NCI-H526 treated with DMSO at 0.1 percent for 48 hours (cell line): ENCODE measurements at places on chromosomes 4 and X.

GRCh38 chrX:76657499-76657898 lies 230.0 kb downstream of the MAGEE1 start:
- DNase-seq, result no peak

DNA sequence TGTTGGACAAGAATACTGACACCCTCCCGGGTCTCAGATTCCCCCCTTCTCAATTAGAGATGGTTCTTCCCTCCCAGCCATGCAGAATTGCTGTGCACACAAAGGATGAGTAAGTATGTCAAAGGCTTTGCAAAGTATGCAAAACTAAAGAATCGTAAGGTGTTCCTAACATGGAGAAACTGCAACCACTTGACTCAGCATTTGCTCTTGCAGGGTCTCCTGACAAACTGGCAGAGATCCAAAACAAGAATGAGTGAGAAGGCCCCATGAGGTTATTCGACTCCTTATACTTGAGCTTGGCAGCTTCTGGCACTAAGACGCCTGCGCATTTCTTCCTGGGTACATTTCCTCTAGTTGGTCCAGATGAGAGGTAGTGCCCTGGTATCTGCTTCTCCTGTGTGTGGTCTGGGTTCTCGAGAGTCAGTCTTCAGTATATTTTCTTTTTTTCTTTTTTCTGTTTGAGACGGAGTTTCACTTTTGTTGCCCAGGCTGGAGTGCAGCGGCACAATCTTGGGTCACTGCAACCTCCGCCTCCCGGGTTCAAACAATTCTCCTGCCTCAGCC lies 8.2 kb downstream of the FAM184B start:
- no peak for DNase-seq

DNA sequence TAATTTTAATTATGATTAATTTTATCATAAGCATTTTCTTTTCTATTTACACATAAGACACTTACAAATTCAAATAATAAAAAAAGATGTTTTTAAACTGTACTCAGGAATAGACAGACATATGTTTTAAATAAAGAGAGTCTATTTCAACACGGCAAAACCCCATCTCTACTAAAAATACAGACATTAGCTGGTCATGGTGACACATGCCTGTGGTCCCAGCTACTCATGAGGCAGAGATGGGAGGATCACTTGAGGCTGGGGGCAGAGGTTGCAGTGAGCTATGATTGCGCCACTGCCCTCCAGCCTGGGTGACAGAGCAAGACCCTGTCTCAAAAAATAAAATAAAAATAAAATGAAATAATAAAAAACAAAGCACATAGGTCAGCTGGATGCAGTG lies 14.8 kb downstream of the FAM9B start:
- no peak for DNase-seq

GRCh38 chrX:153598541-153599191 lies at the start of gene CCNQ:
Gene CCNQ, minus strand, starts transcription at chrX:153599139. Its CDS starts 66 bp downstream, at chrX:153599073.
- no peak for DNase-seq

GRCh38 chrX:142998447-142999198 lies 27.1 kb upstream of the SPANXN4 start:
- no peak for DNase-seq

DNA sequence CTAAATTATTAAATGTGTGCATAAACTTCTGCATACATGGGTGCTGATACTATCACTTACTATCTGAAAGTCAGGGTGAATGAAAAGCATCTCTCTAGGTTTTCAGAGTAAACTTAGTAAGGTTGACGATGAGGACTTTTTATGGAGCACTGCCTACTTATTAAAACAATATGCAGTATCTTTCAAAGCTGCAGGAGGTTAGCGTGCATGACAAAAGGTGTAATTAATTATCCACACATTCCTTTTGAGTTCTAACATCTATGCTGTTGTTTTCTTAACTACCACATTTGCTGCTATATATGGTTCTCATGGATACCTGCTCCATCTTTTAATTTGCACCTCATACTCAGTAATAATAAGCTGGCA lies 256.2 kb downstream of the FSTL5 start:
- DNase-seq, result no peak

GRCh38 chr4:147732518-147733235 lies 789 bp downstream of the ARHGAP10 start:
- no peak for DNase-seq

DNA sequence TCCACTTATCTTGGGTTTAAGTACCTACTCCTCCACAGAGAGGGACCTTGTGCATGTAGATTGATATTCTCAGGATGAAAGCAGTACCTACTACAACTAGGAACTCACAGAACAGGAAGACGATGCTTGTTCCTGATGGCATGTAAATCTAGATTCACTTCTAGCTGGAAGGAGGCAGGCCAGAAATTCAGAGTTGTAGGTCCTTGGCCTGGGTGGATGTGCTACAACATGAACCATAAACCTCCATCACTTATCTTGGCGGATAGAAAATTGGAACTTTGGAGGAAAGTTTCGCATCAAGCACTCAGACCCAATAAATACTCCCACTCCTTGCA lies 9.3 kb upstream of the SMIM20 start:
- no peak for DNase-seq

DNA sequence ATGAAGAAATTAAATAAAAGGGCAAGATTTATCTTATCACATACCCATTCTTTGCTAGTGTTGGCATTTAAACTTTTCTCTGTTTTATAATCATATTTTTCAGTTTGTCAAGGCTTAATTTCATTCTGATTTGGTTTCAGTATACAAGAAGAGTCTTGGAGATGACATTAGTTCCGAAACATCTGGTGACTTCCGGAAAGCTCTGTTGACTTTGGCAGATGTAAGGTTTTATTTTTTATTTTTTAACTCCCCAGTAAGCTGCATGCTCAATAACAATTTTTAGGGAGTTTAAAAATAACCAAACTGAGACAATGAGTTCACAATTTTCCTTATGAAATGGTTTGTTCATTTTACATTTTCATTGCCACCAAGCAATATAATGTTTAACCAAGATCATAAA lies 39.8 kb downstream of the ANXA3 start:
- no peak for DNase-seq

GRCh38 chr4:86431543-86432116 lies 71.8 kb upstream of the MAPK10 start:
- DNase-seq, result no peak

DNA sequence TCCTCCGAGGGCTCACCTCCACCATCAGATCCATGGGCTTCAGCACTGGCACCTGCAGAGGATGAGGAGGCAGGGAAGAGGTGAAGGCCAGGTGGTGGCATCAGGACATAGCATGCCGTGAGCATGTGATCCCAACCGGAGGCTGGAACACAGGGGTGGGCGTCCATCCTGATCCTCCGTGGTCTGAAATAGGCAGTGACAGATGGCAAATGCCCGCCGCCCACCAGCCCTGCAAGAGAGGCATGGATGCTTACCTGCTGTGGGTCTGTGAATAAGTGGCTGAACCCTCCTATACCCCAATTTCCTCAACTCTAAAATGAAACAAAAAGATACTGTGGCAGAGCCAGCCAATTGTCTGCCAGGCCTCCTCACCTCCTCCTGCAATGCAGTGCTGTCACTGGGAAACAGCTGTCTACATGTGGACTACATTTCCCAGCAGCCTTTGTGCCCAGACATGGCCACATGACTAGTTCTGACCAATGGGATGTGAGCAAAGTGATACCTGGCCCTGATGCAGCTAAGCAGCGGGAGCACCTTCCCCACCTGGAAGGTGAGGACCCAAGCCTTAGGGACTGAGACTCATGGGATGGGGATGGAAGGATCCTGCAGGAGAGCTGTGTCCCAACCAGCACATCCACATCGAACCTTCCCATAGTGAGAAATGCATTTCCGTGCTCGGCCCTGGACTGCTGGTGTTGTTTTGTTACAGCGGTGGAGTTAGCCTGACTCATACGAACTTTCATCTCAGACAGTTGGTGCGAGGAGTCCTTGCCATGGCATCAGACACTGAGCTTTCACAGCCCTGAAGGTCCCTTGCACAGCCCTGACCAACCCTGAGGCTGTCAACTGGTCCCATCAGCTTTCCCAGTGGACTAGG lies 99.5 kb downstream of the PPP2R2C start:
- peak; percentile 22 for DNase-seq

GRCh38 chrX:148649145-148649795 lies 148.9 kb downstream of the AFF2 start:
- DNase-seq, result no peak

DNA sequence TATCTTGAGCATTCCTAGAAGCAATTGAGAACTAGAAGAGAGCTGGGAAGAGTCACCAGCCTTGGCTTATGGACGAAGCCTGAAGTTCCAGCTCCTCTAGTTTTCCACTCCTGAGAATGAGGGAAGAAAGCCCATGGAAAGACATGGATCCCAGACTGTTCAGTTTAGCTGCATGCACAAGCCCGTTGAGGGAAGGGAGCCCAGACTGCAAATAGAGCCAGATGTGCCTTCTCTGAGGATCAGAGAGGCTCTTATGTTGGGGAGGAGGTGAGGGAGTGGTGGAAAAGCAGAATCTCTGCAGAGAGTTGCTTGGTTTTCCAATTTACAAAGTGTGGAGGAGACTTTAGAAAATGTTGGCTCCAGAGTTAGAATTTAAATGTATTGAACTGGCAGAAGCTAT lies 69.0 kb downstream of the ASB9 start:
- DNase-seq, result no peak

- no peak for DNase-seq
Measured at GRCh38 chr4:158636619-158637018, 35.1 kb downstream of the C4orf46 start.

DNA sequence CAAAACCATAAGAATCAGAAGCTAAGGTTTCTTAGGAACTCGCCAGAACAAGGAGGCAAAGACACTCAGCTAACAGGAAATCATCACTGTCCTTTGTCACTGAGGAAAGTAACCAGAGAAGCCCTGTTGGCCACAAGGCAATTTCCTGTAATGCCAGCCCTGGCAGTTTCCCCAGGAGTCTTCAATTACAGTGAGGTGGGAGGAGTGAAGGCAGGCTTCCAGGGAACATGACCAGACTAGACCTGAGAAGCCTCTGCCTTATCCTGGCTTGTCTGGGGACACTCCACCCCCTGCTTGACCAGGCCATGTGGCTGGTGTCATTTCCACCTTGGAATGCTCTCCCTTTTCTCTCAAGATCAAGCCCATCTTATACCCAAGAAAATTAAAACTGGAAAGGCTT lies 125.3 kb downstream of the COL4A6 start:
- DNase-seq, result no peak

GRCh38 chr4:152385551-152385950 lies 150.3 kb downstream of the FBXW7 start:
- no peak for DNase-seq

DNA sequence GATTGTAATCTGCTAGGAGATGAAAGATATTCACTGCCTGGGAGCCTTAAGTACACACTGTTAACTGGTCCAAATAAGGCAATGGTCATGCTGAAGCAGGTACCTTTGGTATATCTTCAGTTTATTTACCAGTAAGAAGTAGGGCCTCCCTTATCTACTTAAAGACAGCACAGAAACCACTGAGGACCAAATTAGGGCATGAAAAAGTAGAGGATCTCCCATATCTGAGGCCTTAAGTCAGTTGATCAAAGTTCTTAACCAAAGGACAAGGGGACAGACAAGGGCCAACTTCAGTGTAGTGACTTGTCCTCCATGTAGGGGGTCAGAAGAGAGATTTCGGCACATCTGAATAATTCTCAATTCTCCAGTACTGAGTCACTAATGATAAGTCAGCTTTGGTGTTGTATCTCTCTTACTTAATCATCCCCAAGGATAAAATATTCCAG lies 59.1 kb downstream of the AMELX start:
- no peak for DNase-seq

- no peak for DNase-seq
Measured at GRCh38 chr4:102678695-102679335, 82.0 kb downstream of the MANBA start.

GRCh38 chrX:154399527-154400368 lies 1.6 kb downstream of the RPL10 start:
- no peak for DNase-seq

DNA sequence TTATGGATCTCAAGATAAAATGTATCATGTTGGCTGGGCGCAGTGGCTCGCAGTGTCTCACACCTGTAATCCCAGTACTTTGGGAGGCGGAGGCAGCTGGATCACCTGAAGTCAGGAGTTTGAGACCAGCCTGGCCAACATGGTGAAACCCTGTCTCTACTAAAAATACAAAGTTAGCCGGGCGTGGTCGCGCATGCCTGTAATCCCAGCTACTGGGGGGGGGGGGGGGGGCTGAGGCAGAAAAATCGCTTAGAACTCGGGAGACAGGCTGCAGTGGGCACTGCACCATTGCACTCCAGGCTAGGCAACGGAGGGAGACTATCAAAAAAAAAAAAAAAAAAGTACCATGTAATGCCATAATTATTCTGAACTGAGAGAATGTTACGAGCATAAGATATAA lies 2.1 kb downstream of the RBMX start:
- DNase-seq, result no peak

DNA sequence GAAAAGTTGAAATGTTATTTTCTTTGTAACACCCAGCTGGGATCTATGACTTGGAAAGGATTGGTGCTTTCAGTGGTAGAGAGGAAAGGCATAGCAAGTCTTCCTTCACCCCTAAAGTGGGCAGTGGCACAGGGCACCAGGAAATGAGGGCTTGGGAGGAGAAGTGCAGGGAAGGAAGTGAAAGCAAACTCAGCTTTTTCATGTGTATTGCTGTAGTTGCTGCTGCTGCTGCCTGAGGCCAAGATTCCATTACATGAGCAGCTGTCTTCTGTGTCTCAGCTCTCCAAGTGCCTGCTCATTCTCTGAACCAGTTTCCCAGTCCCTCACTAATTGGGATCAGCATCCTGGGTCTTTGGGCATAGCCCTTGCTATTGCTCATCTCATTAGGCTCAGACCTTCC lies 2.6 kb downstream of the HCCS start:
- DNase-seq, result no peak

DNA sequence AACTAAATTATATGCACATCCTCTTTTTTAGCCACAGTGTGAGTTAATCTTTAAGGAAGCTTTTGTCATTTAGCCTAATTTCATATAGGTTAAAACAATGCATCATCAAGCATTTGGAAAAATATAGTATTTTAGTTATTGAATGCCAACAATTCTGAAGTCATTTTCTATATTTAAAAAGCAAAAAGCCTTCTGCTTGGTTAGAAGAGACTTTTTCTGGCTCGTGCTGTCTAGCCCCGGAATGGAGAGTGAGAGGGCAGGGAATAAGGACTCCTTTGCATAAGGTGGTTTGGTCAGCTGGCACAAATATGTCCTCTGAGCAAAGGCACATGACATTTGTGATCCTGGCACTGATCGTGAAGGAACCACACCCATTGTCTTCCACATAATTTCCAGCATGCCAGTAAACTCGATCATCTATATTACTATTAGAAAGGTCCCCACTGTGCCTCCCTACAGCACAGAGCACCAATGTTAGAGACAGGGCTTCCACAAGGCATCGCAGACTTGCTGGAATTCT lies 393.7 kb upstream of the INTU start:
- DNase-seq, result no peak
